ENCODE measurements at places on chromosomes 1 and 21.

GRCh38 chr1:51575406-51576084 lies 41.3 kb upstream of the OSBPL9 start:
- no peak for DNase-seq

GRCh38 chr1:2019571-2020309 lies 595 bp downstream of the GABRD start:
- DNase-seq: no peak

- DNase-seq: peak; percentile 47
Measured at GRCh38 chr1:167439301-167439988, 78.9 kb downstream of the CD247 start.

DNA sequence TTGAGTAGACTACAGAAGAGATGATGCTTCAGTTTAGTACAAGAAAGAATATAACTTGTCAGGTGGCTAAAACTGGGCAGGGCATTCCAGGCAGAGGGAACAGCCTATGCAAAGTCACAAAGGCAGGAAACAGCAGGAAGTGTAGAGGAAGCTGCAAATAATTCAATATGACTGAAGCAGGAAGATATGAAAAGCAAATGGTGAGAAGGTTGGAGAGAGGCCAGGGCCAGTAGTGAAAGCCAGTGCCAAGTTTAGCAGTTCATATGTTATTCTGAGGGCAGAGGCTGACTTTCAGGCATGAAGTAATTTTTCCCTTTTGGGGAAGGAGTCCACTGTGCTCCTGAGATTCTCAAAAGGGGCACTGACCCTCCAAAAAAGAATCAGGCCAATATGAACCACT lies 8.0 kb upstream of the YBX1 start:
- no peak for DNase-seq

DNA sequence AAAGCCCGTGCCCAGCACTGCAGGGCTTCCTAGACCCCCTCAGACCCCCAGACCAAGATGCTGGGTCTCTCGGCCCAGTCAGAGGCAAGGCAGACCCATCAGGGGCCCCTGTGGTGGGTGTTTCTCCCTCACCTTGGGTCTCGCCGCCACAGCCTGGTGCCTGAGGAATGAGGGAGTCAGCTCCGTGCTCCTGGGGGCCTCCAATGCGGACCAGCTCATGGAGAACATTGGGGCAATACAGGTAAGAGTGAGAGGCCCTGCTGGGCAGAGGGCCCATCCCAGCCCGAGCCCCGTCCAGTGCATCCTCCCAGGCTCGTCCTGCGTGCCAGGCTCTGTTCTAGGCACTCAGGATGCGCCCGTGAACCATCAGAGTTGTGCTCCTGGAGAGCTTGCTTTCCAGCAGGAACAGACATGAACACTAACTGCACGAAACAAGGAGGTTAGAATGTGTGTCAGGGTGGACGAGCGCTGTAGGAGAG lies 51.5 kb downstream of the KCNAB2 start:
- DNase-seq: no peak

DNA sequence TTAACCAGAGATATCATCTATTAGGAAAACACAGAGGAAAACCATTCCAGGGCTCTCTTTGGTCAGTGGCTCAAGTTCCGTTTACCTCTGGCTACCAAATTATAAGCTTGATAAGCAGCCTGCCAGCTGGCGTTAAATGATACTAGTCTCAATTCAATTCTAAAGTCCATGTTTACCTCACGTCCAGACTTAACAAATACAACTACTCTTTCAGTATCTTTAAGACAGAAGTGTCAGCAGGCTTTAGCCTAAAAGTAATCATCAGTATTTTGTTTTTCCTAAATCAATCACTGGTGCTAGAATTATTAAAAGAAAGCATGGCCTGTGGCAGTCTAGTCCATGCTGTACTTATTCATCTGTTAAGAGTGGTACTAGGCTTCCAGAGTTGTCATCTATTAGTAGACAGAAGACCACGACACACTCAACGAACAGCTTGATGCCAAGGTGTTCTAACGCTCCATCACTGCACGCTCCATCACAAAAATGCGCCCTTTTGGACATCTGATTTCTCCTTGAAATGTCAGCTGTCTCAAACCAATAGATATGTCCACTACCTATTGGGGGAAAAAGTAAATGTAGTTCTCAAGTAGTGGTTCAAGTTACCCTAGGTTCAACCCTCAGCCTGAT lies 1.5 kb downstream of the IVNS1ABP start:
- peak; percentile 41 for DNase-seq

DNA sequence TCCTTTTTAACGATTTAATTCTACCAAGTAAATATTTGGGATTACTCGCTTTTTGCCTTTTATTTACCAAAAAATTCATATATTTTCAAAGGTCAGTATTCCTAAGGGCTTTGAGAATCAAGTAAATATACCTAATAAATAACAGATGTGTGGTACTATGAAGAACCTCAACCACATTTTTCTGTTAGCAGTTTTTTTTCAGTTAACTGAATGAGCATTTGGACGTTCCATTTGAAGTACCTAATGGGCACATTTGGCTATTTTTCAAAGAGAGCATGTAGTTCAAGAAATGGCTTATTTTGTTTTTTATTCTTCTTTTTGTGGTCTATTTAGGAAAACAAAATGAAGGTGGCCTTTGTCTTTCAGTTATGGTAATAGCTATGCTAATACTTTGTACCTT lies 253.0 kb downstream of the GPR52 start:
- no peak for DNase-seq

- no peak for DNase-seq
Measured at GRCh38 chr1:41619511-41620364, 135.3 kb upstream of the EDN2 start.

DNA sequence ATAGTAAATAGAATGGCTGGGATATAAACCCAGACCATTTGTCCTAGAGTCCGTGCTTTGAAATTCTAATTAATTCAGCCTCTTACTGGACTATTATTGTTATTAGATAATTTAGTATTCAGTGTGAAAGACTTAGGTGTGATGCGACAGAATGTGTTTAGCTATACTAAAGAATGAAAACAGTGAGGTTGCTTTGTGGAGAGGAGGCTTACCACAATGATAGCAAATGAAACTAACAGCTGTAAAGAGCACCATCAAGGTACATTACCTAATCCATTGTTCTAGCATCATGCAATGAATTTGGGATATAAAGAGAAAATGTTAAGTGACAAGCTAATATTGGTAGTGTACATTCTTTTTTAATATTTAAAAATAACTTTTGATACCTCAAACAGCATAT lies 911.1 kb downstream of the KCNT2 start:
- no peak for DNase-seq

GRCh38 chr1:186838380-186839040 lies 9.8 kb downstream of the PLA2G4A start:
- no peak for DNase-seq

DNA sequence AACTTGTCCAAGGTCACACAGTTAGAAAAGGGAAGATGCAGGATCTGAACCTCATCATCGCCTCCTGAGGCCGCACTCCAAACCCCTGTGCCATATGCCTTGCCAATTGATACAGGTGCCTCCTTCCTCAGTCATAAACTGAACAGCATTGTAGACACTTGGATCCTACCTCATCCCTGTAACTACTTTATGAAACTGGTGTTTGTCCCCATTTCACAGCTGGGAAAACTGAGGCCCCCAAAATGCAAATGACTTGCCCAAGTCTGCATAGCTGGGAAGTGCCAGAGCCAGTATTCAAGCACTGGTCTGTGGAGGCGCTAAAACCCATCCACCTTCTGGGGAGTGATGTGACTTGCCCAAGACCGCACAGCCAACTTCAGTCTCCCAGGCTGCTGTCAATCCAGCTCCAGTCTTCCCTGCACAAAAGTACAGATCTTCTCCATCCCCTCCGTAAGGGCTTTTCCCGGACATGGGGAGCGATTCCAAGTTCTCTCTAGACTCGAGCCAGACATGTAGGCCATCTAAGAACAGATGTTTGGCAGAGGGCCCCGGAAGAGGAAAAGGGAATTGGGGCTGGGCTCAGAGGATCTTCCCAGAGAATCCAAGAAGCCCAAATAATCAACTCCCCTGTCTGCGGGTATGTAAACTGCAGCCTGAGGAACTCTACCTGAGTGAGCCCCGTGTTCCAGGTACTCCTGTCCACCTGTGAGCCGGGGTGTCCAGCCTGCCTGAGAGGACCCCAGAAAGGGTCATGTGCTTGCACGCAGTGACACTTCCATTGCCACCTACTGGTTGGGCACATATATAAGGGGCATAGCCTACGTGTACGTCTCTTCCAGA lies 60.5 kb downstream of the SYT2 start:
- DNase-seq: no peak

- DNase-seq: no peak
Measured at GRCh38 chr1:30695439-30695841, 27.9 kb downstream of the MATN1 start.

GRCh38 chr21:42983103-42983502 lies 8.7 kb downstream of the PKNOX1 start:
- peak; percentile 13 for DNase-seq

DNA sequence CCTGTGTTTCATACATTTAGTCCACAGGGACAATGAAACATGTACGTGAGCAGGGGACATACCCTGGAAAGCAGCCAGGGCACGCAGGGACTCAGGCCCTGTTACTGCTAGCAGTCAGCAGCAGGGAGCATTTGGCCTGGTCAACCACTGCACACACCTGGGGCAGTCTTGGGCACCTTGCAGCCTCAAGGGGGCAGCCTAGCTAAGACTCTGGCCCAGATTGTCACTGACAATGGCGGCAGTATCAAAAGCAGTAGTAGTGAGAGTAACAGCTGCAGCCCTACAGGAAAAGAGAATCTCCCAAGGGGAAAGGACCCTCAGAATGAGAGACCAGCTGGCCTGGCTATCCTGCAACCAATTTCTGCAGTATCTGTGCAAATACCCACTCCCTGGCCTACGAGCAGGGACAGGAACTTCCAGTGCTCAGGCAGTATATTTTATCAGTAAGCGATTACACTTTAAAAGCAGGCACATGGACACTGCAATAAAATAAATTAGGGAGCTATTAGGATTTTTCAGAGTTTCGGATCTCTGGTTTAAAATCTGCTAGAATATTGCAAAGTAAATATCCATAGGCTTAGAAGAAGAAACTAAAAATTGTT lies 475.6 kb downstream of the LTN1 start:
- DNase-seq: no peak

- no peak for DNase-seq
Measured at GRCh38 chr1:182133181-182133580, 71.7 kb upstream of the ZNF648 start.

DNA sequence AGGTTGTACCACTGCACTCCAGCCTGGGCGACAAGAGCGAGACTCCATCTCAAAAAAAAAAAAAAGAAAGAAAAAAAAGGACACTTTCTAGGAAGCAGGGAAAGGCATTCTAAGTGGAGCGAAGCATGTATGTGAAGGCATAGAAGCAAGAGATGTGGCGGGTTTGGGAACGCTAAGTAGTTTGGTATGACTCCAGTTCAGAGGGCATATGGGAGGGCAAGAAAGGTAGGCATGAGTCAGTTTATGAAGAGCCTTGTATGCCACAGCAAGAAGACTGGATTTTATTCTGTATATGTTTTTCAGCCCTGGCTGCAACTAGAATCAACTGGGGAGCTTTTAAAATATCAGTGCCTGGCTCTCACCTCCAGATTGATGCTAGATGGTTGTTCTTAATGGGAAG lies 4.4 kb upstream of the ELOVL1 start:
- no peak for DNase-seq

DNA sequence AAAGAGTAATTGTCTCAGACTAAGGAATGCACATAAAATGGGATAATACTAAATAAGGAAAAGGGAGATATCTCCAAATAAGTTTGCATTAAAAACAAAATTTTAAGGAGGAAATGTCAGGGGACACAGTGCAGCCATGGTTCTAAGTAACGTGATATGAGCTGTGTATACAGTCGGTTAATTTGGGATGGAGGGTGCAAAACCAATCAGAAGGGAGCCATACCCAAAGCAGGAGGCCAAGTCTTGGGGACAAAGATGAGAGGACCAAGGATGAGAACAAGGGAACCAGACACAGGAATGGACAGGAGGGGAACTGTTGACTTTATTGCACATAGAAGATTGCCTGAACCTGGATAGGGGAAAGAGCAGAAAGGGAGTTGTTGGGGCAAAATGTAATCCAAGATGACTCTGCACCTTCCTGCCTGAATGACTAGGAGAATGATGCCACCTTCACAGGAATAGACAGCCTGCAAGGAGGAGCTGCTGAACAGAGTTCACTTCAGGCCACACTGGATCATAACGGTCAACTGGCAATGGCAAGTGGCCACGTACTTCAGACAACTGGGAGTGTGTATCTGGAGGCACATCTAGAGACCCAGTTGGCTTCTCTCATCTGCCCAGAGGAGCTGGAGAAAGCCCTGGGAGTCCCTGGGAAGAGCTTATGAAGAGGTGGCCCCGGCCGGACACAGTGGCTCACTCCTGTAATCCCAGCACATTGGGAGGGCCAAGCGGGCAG lies 22.0 kb upstream of the BOLA1 start:
- no peak for DNase-seq

DNA sequence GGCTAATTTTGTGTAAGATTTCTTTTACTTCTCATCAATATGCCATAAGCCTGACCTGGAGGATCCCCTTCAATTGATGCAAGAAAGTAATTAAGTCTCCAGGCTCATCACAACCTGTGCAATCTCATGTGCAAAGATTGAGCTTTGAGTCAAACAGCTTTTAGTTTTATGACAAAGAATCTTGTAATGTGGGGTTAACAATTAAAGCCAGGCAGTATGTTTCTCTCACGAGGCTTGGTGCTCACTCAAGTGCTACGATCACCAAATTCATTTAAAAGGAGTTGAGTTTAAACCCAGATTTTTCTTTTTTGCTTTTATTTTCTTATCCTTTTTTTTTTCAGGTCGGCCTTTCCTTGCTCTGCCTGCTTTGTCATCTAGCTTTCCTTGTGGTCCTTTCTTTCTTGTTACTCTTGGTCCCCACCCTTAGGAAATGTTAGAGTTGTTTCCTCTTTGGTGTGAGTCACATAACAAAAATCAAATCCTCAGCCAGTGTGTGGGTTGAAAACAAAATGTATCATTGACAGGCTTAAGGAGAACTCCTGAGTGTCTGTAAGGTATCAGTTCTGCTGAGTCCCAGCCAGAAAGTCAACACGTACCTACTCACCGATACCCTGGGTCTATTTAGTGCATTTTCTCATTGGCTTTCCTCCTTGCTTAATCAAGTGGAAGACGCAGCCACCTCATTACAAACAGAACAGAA lies 1037.2 kb downstream of the ADGRL2 start:
- DNase-seq: no peak

GRCh38 chr1:55159571-55159970 lies 55.6 kb downstream of the USP24 start:
- no peak for DNase-seq

GRCh38 chr1:211082824-211083223 lies 51.1 kb downstream of the KCNH1 start:
- DNase-seq: no peak

DNA sequence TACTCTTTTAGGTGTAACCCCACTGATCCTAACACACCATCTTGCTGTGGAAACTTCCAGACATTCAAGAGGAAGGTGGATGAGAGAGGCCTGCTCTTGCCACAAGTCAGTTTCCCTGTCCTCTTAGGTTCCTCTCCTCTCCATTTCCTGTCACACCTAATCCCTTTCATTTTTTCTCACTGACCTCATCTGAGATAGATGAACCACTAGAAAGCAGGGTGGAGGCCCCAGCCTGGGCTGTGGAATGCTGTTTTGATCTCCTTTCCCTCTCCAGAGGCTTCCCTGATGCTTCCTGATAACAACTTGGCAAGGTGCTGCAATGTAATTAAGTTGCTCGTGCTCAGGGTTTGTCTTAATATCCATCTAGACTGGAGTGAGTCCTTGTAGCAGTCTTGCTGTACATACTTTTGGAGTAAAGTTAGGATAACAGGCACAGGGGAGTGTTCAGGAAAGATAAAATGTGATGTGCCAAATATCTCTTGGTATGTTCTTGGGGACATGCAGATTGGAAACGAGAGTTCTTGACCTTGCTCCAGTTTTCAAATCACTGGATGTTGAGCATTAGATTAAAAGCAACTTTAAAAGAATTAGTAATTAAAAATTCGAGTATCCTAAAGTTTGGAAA lies 11.2 kb downstream of the LRRC42 start:
- peak; percentile 68 for DNase-seq
